ENCODE measurements at places on chromosomes 6 and 20.

- H3K36me3 ChIP-seq = no peaks in the 10 kb centered on the region
- H3K4me3 ChIP-seq = no peak overlapping the region
- DNase-seq = no peak
- no peak overlapping the region for H3K27ac ChIP-seq
- no peaks in the 10 kb centered on the region for H3K27me3 ChIP-seq
Measured at GRCh38 chr6:119966484-119966883, 616.9 kb upstream of the MAN1A1 start.

- H3K27ac ChIP-seq = no peak overlapping the region
- DNase-seq = no peak
- no peaks in the 10 kb centered on the region for H3K27me3 ChIP-seq
- no peaks in the 10 kb centered on the region for H3K4me1 ChIP-seq
- no peaks in the 10 kb centered on the region for H3K36me3 ChIP-seq
- no peak overlapping the region for H3K4me3 ChIP-seq
Measured at GRCh38 chr20:58765780-58766179, 73.2 kb downstream of the NPEPL1 start.

DNA sequence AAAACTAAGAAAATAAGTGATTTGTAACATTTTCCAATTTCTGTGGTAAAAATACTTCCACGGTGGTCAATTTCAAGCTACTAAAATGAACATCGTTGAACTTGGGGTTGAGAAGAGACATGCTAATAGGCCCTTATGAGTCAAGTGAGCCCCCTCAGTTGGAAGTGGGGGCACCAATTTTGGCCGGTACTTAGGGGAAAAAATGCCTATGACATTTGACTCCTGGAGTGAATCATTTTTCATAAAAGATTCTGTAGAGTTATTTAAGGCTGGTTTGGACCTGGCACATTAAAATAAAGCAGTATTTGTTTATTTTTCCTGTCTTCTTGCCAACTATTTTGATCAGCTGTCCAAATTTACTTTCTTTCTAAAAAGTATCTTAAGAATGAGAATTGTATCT lies 32.4 kb upstream of the CAP2 start:
- peak overlapping the region; percentile 18 for H3K27ac ChIP-seq
- no peaks in the 10 kb centered on the region for H3K4me1 ChIP-seq
- no peak for DNase-seq
- no peaks in the 10 kb centered on the region for H3K27me3 ChIP-seq
- no peaks in the 10 kb centered on the region for H3K36me3 ChIP-seq

- DNase-seq = no peak
- no peak overlapping the region for H3K27ac ChIP-seq
- no peaks in the 10 kb centered on the region for H3K27me3 ChIP-seq
- no peak overlapping the region for H3K4me3 ChIP-seq
Measured at GRCh38 chr20:32439132-32439829, 81.2 kb downstream of the ASXL1 start.

DNA sequence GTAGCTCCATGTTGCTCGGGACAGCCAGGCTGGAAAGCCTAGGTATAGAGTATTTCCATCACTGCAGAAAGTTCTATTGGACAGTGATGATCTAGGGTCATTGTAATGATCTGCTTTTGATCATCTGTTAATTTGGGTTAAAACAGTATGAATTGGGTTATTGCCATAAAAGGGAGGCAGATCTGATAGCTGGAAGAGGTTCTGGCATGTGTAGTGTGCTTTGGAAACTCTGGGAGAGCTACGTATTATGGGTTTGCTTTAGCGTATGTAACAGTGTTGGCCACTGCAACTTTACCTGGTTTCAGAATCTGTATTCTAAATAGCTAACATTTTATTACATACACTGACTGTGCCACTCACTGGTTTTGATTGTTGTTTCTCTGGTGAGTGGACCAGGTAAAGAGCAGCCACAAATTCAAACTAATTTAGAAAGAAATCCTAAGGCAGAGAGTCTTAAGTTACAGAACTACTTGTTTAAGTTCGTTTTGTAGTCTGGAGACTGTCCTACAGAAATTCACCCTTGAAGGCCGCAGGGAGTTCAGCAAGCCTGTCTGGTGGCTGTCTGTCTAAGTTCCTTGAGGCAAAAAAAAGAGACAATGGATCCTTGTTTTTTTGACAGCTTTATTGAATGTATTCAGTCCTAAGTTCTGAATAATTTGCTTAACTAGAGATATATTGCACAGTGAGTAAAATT lies 300.3 kb downstream of the PRL start:
- no peak for DNase-seq
- H3K4me1 ChIP-seq = peaks cover 12% of the 10 kb centered on the region
- H3K27me3 ChIP-seq = no peaks in the 10 kb centered on the region

- H3K36me3 ChIP-seq = no peaks in the 10 kb centered on the region
- no peak overlapping the region for H3K4me3 ChIP-seq
- no peak for DNase-seq
- no peak overlapping the region for H3K27ac ChIP-seq
- H3K4me1 ChIP-seq = peaks cover 4% of the 10 kb centered on the region
Measured at GRCh38 chr6:4649728-4650127, 126.5 kb upstream of the CDYL start.

- H3K27me3 ChIP-seq = no peaks in the 10 kb centered on the region
Measured at GRCh38 chr6:138560130-138560860, 61.0 kb upstream of the NHSL1 start.
